Caudate nucleus (tissue), 63 donors: ENCODE measurements at places on chromosomes 4 and X.

DNA sequence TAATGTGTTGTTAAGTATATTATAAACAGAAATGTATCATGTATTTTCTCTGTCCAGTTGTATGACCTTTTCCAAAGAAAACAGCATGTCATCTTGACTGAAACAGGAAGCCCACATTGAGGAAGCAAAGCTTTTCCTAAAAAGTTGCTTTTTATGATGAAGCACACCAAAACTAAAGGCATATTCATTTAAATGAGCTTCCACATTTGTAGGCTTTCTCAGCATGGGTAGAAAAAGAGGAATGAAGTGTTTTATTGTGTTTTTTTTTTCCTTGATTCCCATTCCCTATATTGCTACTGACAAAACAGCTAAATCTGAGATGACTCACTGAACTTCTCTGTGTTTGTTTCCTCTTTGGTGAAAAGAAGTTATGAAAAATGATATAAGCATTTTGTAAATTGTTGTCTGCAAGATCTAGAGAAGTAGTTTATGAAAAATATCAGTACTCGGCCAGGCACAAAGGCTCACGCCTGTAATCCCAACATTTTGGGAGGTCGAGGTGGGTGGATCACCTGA, 32.5 kb upstream of the FRAS1 start:
- DNase-seq, result no peak

DNA sequence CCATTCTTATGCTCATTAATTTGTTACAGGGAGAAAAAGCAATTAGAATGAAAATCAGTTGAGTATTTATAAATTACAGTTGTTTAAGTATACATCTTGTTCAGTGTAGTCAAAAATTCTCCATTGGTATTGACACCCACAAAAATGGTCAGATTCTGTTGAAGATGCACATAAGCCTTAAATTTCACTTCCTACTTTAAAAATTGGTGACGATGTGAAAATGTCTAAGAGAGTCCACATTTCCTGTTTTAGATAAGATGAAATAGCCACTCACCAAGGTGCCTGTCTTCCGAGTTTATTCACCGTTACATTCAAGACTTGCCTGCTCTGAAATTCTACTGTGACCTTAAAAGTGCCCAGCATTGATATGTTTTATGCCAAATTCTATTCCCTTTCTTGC, 93.6 kb downstream of the GPR143 start:
- no peak for DNase-seq

- no peak for DNase-seq
These were observed 369.7 kb upstream of the TRAM1L1 start for GRCh38 chr4:117455088-117455487.

DNA sequence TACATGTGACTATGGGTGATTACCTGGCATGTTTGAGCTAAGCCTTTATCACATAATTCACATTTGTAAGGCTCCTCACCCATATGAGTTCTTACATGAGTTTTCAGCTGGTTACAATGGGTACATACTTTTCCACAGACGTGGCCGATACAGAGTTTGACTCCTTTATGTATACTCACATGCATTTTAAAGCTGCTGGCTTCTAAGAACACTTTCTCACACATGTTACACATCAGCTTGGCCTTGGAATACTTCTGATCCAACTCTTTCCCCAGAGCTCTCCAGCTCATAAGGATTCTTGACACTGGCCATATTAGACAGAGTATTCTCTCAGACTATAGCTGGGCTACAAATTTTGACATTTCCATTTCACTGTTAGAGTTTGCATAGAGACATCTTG, 66.3 kb downstream of the TAB3 start:
- no peak for DNase-seq

GRCh38 chr4:24973747-24974601, 56.8 kb downstream of the LGI2 start:
- no peak for DNase-seq

- no peak for DNase-seq
These were observed 30.3 kb downstream of the CCKAR start for GRCh38 chr4:26459756-26460530.

GRCh38 chr4:15914291-15914690, 24.2 kb downstream of the FGFBP1 start:
- DNase-seq, result no peak
